NK-92 treated with Interleukin-12 subunit alpha and Interleukin-12 subunit beta, amount 100 ng/mL, for 24 hours (cell line): ENCODE measurements at places on chromosomes 13 and 19.

DNA sequence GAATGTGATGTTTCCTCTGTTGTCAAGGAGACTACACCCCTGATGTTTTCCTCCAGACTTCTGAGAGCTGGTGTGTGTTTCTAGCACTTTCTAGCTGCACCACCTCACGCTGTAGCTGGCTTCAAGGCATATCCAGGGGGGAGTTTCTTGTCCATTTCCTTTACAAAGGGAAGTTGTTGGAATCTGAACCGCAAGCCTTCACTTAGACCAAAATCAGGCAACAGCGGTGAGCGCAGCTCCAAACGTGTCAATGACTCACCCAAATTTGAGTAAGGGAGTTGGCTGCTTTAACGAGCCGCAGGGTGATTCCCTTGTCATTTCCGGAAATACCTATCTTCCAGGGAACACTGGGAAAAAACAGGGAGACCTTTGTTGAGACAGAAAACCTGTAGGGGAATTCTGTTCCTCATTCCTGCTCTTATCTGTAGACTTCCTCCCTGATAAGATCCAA, 2.5 kb downstream of the LDLR start:
- no peak for DNase-seq

DNA sequence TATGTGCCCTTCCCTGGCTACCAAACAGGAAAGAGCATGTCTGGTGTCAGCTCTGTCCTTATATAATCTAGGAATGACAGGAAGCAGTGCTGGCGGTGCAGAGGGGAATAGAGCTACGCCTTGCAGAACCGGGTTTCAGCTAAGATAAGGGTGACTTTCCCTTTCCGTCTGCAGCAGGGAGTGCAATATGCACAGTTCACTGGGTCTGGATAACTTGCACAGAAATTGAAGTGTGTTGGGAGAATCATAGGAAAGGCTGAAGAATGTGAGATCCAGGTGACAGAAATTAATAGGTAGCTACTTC, 90.0 kb upstream of the TSHZ3 start:
- no peak for DNase-seq

- DNase-seq: no peak
Measured at GRCh38 chr19:1503089-1503924, 9.5 kb downstream of the ADAMTSL5 start.

GRCh38 chr19:57708641-57709361, at the start of gene ZNF154:
TSS of gene ZNF154 (minus strand) at chr19:57709204. CDS start at chr19:57708971, 233 bp downstream.
- DNase-seq: no peak

- DNase-seq: no peak
Measured at GRCh38 chr13:61110732-61111131, 304.9 kb downstream of the PCDH20 start.

- DNase-seq: no peak
Measured at GRCh38 chr13:90577726-90578125, 769.8 kb upstream of the MIR17HG start.

DNA sequence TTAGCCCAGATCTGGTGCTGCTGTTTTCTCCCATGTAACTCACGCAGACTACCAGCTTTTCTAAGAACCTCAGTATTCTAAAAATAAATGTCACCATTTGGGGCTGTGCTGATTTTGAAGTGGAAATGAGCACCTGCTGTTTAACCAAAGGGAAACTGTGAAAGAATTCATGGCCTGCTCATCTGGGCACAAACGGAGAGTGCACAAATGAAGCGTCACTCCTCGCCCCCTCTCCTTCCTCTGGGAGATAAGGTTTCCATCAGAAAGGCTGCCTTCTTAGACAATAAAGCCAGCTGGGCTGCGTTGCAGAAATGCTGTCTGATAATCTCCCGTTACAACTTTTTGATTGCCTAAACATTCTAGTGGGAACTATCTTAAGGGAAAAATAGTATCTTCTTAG, 73.7 kb upstream of the SLC15A1 start:
- DNase-seq: no peak

DNA sequence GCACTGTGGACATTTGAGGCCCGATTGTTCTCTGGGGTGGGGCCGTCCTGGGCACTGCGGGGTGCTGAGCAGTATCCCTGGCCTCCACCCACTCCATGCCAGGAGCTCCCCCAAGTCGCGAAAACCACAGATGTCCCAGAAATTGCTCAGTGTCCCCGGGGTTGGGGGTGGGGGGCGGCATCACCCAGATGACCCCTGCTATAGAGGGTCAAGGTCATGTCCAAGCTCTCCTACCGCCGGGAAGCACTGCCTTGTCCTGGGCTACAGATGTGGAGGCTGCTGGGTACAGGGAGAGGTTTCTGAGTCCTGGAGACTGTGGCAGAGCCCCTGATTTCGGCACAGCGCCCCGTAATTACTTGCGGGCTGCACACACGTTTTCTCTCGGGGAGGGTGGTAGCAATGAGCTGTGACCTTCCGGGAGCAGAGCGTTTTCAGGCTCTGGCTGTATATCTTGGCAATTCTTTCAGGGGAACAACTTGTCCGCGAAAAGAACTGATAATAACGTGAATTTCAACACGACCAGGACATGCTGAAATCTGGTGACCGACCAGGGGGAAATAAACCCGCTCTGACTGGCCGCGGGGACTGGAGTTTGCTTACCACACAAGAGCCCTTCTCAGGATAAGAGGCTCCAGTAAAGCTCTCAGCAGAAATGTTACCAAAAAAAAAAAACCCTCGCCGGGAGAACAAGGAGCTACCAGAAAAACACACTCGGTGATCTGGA, 68.1 kb downstream of the GNG7 start:
- no peak for DNase-seq

DNA sequence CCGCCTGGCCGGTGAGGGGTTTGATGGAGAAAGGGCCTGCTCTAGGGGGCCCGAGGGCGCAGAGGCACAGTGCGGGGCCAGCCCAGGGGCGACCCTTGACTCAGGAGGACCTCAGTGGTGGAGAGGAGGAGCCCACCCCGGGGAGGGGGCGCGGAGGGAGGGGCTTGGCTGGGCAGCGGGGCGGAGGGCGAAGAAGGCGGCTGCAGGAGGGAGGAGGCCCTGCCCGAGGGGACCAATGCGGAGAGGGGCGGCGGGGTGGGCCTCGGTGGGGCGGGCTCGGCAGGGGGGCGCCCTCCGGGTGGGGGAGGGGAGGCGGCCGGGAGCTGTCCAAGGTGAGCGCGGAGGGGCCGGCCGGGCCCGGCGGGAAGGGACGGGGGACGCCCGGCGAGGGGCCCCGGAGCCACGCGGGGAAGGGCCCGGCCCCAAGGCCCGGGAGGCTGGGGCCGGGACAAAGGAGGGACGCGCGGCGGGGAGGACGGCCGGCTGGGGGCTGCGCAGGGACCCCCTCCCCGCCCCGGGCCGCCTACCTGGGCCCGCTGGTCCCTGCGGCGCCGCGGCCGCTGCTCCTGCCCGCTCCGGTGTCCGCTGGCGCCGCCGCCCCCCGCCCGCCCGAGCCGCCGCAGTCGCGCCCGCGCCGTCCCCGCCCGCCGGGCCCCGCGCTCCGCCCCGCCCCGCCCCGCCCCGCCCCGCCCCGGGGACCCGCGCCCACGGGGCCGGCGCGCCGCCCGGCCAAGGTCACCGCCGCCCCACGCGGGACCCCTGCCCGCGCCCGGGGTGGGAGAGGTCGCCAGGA, at the start of gene DIRAS1:
DIRAS1 (minus strand) TSS at position 596 of the 793 bp plus-strand sequence. CDS start 3,566 bp downstream, outside the sequence.
- DNase-seq: no peak

DNA sequence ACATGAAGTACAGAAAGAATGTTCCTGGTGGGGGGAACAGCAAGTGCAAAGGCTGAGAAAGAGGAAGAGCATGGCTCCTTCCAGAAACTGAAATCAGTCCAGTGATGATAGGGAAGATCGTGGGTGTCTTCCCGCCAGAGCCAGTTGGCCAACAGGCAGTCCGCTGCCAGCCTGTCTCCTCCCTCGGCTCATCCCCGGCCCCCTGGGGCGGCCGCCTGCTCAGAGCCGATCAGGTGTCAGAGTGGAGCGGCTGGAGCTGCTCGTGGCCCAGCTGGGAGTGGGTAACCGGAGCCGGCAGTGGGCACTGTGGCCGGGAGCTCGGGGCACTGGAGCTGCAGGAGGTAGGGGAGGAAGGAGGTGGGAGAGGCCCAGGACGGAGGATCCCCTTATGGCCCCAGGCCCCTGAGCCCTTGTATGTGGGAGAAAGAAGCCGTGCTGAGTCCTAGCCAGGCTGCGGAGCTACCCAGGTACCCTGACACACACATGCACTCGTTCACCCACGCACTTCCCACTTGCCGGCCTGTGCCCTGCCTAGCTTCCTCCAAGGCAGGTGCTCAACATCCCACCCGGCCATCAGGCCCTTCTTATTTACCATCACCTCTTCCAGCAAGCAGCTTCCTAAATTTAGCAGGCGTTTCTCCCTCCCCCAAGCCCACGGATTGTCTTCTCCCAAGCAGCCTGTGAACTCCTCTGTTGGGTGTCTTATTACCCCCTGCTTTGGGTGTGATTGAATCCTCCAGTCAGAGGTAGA, 1.7 kb downstream of the ANKRD24 start:
- no peak for DNase-seq

DNA sequence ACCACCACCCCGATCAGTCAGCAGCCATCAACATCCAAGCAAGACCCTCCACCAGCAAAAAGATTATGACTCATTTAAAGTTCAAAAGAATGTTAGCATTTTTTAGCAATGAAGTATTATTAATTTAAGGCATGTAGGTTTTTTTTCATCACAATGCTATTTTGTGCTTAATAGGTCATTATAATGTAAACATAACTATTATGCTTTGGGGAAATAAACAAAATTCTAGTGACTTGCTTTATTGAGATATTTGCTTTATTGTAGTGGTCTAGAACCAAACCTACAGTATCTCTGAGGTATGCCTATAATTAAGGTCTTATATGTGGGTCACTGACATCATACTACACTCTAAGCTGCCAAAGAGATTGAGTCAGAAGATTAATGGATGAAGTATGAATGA, 20.0 kb downstream of the KLF12 start:
- no peak for DNase-seq
